ENCODE measurements at places on chromosomes 3 and 15.

GRCh38 chr3:192246847-192247559 is 480.3 kb downstream of the FGF12 start:
- no peak for DNase-seq

DNA sequence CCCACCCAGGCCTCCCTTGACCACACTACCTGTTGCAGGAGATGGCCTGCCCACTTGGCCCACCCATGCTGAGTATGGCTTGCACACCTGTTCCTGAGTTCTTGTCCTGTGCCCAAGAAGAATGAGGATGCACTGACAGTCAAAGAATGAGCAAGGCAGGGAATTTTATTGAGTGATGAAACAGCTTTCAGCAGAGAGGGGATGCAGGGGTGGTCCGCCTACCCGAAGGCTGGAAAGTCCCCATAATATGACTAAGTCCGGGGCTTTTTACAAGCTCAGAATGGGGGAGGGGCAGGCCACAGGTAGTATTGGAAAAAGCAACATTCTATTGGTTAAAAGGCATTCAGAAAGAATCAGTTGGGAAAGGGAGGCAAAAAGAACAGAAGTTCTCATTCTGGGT is 29.9 kb upstream of the RNU6-1 start:
- DNase-seq: no peak

GRCh38 chr3:148873977-148874376 is 8.9 kb downstream of the CPA3 start:
- no peak for DNase-seq

DNA sequence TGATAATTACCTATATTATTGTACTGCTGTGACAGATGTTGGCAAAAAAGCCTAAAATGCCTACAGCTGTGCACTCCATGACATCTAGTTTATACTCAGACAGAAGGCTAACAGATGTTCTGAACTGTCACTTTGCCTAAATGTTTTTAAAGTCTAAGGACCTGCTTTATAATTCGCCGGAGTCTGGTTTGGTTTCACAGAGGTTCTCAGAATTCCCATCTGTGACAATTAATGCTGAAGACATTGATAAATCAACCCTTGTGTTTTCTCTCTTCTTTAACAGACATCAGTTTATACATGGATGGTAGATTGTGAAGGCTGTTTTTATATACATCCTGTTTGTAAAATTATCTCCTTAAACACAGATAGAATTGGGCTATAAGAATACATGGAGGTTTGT is 19.8 kb upstream of the SOX2 start:
- DNase-seq: no peak

GRCh38 chr3:78839693-78840092 is 928.1 kb downstream of the ROBO1 start:
- DNase-seq: no peak

- DNase-seq: no peak
Measured at GRCh38 chr15:63041974-63042876, at the start of gene TPM1. TSS of gene TPM1 (plus strand) at chr15:63042747. CDS start at chr15:63042830, 83 bp downstream.

GRCh38 chr15:58269455-58270414 is 131.6 kb downstream of the AQP9 start:
- DNase-seq: no peak

DNA sequence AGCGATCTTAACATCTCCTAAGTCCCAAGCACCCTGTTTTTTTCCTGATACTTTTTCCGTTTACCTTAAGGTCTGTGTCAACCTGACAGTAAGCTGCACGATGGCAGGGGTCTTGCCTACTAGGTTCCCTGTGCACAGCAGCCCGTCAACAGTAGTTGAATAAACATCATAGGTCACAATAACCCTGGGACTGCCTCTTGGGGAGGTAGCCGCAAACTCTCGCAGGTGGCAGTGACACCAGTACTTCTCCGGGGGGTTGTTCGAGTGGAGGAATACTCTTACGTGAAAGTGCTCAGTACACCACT is 365 bp upstream of the PDCD6IP start:
- DNase-seq: no peak

GRCh38 chr3:105730801-105731354 is 137.9 kb downstream of the CBLB start:
- DNase-seq: no peak

DNA sequence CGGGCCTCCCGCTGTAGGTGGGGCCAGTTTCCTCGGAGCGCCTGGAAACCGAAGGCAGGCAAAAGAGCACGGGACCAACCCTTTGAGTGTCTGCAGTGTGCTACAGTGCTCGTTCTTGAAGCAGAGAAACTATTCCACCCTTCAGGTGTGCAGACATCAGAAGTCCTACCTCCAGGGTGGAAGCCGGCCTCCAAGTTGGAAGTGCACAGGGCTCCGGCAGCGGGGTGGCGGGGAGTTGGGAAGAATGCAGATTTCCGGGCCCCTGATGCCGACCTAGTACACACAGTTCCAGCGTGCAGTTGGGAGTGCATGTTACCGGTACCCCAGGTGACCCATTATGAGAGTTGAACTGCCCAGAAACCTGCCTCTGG is 3.0 kb downstream of the KLF13 start:
- no peak for DNase-seq

Data from HS-5 (cell line).